H1 (cell line): ENCODE measurements at places on chromosomes 1 and 21. TPM values are rescaled to one million over a fixed set of nuclear protein-coding genes. Genes with fewer than 3 reads are reported as not detected.

Gene NTNG1
- total RNA-seq = 3.4 and 4.1 TPM in 2 replicates

Gene KCNH1
- 0.34 and 0.38 TPM in 2 replicates for total RNA-seq

Gene FMO3
- total RNA-seq = not detected in 2 replicates

Gene OR2T35
- total RNA-seq = not detected in 2 replicates

Gene THBS3
- total RNA-seq = 2.6 and 3.0 TPM in 2 replicates

Gene ZSCAN20
- 3.4 and 3.7 TPM in 2 replicates for total RNA-seq

GRCh38 chr1:185480545-185480944 lies 163.5 kb upstream of the IVNS1ABP start:
- no peak for DNase-seq
- H3K27ac ChIP-seq = no peak overlapping the region
- H3K4me3 ChIP-seq = no peak overlapping the region
- no peaks in the 10 kb centered on the region for H3K36me3 ChIP-seq

GRCh38 chr1:103941086-103941485 lies 191.4 kb downstream of the AMY1C start:
- no peaks in the 10 kb centered on the region for H3K36me3 ChIP-seq
- H3K27me3 ChIP-seq = peaks cover 8% of the 10 kb centered on the region; the same call in 1 of the 2 replicates
- DNase-seq = no peak
- no peak overlapping the region for H3K4me3 ChIP-seq
- H3K27ac ChIP-seq = no peak overlapping the region
- no peaks in the 10 kb centered on the region for H3K4me1 ChIP-seq

DNA sequence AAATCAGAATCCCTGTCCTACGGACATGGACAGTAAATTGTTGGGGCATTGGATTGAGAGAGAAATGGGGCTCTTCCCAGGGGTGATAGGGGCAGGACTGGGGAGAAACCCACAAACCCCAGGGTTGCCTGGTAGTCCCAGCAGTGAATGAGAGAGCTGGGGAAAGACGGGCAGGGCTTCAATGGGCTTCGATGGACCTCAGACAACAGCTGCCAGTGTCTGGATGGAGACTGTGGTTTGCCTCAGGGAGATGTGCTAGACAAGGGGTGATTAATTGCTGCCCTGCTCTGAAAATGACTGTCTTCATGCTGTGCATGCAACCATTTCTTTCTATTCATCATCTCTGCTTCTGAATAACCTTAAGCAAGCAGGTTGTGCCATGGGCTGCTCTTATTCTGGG lies 7.4 kb downstream of the GPR25 start:
- H3K4me3 ChIP-seq = no peak overlapping the region
- no peak overlapping the region for H3K27ac ChIP-seq
- H3K4me1 ChIP-seq = peaks cover 6% of the 10 kb centered on the region
- H3K36me3 ChIP-seq = no peaks in the 10 kb centered on the region
- DNase-seq = no peak

DNA sequence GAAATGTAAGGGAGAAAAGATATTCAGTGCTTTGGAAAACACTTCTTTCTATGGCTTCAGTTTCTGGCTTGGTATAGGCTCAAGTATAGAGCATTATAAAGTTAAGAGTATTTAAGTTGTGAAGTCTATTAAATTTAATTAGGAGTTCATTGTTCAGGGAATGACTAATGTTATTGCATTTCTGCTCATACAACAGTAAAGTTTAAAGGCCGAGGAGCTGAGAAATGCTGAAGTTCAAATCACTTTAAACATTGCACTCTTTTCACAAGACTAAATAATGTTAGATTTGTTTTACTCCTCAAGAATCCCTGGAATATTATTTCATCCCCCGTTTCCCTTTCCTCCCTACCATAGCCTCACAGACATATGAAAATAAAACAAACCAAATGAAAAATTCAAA lies 30.1 kb downstream of the RGS5 start:
- no peak overlapping the region for H3K4me3 ChIP-seq
- DNase-seq = no peak
- H3K27ac ChIP-seq = no peak overlapping the region
- H3K4me1 ChIP-seq = no peaks in the 10 kb centered on the region; the same call in 1 of the 2 replicates

DNA sequence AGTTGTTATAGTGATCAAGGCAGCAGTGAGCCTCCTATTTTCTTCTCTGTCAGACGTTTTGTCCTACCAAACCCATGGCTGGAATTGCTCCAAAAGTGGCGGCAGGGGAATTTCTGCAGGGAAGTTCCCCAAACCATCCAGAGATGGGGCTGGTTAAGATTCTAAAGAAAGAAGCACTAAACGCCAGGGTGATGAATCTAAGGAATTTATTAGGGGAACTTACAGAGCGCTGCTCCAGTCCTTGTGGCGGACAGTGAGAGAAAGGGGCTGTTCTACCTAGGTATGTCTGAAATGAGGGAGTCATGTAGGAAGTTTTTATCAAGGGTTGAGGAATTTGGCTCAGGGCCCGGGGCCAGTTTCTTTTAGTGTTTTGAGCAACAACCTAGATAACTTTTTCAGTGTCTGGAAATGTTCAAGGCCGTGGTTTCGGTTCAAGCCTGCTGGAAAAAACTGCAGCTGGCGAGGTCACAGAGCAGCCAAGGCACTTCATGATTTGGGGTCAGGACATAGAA lies 222.4 kb upstream of the B3GALT2 start:
- no peaks in the 10 kb centered on the region for H3K4me1 ChIP-seq
- H3K27ac ChIP-seq = no peak overlapping the region
- no peak overlapping the region for H3K4me3 ChIP-seq

DNA sequence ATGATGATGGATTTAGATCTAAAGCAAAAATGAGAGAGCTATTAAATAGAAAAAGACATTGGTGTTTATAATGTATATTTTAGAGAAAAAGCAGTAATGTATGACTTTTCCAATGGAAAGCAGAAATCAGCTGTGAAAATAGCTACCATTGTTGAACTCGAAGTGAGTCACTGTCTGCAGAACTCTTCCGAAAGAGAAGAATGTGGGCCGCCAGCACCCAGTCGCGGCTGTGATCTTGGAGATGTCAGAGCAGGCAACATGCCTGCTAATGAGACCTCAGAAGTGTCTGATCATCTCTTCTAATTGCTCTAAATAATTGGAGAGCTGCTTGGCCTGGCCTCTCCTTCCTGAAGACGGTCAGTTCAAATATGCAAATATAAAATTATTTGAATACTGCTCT lies 333.6 kb upstream of the RUNX1 start:
- no peaks in the 10 kb centered on the region for H3K36me3 ChIP-seq
- H3K27me3 ChIP-seq = no peaks in the 10 kb centered on the region
- no peak for DNase-seq
- no peak overlapping the region for H3K4me3 ChIP-seq
- H3K27ac ChIP-seq = no peak overlapping the region

- H3K4me3 ChIP-seq = peak overlapping the region; percentile 58; the same call in 1 of the 2 replicates
- no peaks in the 10 kb centered on the region for H3K27me3 ChIP-seq
- H3K27ac ChIP-seq = no peak overlapping the region
- peaks cover 9% of the 10 kb centered on the region; the same call in 1 of the 2 replicates for H3K4me1 ChIP-seq
Observed at GRCh38 chr1:158998781-158999161, 10.9 kb upstream of the IFI16 start.
